ENCODE measurements at places on chromosomes 4 and X.

DNA sequence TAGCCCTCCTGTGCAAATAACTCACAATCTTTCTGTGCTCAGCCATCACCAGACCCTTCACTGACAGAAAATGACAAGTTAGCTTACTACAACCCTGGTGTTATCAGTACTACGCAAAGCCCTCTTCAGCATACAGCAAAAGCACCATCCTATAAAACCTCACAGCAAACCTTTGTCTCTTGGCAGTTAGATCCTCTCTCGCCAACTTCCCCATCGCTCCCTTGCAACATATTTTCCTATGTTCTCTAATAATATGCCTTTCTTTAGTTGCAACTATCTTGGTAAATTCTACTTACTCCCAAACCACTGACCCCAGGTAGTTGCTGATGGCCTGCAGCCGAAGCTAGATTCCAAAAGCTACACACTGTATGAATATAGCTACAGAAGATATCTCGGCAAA lies 856.9 kb upstream of the FRG1 start:
- no peak for DNase-seq

GRCh38 chr4:170623899-170624298 lies 534.1 kb upstream of the AADAT start:
- DNase-seq: no peak

DNA sequence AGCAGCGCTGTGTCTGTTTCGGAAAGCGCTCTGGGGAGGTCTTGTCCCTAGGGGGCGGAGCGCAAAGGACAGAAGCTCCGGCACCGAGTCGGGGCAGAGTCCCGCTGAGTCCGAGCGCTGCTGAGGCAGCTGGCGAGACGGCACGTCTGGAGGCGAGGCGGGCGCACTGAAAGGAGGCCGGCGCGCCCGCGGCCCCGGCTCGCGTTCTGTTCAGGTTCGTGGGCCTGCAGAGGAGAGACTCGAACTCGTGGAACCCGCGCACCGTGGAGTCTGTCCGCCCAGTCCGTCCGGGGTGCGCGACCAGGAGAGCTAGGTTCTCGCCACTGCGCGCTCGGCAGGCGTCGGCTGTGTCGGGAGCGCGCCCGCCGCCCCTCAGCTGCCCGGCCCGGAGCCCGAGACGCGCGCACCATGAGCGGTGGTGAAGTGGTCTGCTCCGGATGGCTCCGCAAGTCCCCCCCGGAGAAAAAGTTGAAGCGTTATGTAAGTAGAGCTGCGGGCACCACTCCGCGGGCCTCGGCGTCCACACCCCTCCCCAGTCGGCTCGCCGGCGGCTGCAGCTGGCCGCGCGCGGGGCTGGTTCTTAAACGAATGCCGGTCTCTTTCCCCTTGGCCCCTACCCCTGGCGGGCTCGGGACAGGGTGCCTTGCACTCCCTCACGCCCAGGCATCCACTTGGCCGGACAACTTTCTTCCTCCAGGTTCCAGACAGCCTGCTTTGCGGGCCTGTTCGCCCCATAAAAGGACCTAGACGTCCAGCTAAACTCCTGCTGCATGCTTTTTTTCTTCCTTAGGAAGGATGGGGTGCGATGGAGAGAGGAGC lies at the start of gene GAB1:
GAB1 (plus strand) TSS at position 96 of the 819 bp plus-strand sequence; CDS start at position 409, 313 bp downstream.
- no peak for DNase-seq

DNA sequence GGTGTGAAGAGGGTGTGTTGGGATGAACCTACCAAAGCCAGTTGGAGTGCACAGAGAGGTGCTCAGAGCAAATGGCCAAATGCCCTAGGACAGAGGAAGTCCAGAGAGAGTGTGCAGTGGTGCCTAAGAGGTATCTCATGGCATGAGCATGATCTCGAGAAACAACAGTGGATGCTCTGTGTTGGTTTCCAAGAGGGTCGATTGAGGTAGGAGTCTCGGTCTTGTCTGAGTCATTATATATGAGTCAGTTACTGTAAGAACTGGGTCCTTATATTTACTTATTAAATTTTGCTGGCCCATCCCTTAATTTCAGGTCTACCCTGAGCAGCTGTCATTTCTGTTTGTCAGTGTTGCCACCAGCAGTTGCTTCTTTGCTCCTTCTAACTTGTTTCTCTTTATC lies 86.6 kb upstream of the TMEM150C start:
- DNase-seq: no peak

DNA sequence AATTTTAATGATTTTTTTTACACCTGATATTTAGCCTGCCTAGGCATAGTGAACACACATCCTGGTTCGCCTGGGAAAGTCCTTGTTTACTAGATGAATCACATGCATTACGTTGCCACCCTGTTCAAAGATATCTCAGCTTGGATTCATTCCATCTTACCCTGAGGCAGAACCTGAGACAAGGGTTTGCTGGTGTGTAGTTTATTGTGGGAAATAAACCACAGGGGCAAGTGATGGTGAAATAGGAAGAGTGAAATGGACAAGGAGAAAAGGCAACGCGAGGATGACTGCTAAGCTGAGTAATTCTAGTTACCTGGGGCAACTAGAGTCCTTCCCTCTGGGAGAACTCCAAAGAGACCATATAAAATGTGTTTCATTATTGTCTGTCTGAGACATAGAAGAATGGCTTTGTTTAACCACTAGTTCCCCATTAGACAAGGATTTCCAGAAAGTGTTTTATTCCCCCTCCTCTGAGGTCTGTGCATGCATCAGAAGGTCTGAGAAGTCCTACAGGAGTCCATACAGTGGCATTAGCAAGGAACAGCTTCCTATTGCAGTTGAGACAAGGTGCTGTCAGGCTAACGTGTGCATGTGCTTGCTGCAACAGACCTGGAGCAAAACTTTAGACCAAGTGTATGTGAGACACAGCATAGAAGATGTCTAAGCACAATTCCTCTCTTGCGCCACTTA lies 797.3 kb upstream of the FRG1 start:
- no peak for DNase-seq

- no peak for DNase-seq
These were observed 31.0 kb upstream of the PPARGC1A start for GRCh38 chr4:23920716-23921446.

DNA sequence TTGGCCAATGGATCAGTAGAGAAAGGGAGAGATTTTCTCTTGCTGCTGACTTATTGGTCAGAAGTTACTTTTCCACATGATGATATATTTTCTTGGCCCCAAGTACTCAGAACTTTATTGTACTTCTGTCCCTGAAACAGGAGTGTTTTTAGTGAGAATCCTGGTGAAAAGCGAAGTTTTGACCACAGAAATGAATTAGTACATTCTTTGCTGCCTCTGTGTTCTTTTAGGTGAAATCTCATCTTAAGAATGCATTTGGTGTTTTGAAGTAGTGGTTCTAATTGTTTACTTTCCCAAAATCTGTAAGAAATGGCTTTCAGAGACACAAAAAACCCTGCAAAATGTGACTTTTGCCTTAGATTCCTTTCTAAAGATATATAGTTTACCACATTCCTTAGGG lies 240.4 kb downstream of the FRMPD4 start:
- DNase-seq: no peak

GRCh38 chrX:23854122-23854521 lies 53.6 kb downstream of the APOO start:
- DNase-seq: no peak

DNA sequence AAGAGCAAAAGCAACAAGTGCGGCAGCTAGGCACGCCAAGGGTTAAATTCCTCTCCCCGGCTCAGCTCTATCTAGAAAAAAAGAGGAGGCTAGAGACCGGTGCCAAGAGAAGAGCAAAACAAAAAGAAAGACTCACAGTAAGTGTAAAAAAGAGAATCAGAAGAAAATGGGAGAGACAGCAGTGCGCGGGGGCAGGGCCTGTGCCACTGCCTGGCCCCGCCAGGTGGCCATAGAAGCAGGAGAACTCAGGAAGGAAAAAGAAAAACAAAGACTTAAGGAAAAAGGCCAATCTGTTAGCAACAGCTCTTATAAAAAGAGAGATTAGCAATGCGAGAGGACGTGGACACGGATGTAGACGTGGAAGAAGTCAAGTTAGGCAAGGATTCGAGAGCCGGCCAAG lies 3.2 kb downstream of the ACOX3 start:
- no peak for DNase-seq

GRCh38 chr4:48604527-48604926 lies 114.5 kb downstream of the ZAR1 start:
- no peak for DNase-seq

GRCh38 chr4:3437582-3437936 lies 4.2 kb upstream of the HGFAC start:
- DNase-seq: no peak

DNA sequence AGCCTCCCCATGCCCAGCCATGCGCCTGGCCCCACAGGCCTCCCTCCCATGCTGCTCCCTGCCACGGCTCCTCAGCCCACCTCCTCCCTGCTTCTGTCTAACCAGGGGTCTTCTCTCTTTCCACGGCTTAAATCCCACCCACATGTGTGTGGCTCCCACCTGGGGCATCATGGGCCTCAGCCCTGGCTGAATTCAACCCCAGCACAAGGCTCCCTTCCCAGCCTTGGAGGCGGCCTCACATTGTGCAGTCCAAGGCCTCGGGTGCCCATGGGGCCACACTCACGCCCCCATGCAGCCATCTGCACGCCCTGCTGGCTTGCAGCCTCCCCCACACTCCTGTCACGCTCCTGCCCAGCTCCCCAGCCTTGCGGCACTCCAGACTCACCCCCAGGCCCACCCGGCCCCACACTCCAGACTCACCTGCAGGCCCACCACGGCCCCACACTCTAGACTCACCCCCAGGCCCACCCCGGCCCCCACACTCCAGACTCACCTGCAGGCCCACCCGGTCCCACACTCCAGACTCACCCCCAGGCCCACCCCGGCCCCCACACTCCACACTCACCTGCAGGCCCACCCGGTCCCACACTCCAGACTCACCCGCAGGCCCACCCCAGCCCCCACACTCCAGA lies 27.0 kb downstream of the MAEA start:
- DNase-seq: no peak

DNA sequence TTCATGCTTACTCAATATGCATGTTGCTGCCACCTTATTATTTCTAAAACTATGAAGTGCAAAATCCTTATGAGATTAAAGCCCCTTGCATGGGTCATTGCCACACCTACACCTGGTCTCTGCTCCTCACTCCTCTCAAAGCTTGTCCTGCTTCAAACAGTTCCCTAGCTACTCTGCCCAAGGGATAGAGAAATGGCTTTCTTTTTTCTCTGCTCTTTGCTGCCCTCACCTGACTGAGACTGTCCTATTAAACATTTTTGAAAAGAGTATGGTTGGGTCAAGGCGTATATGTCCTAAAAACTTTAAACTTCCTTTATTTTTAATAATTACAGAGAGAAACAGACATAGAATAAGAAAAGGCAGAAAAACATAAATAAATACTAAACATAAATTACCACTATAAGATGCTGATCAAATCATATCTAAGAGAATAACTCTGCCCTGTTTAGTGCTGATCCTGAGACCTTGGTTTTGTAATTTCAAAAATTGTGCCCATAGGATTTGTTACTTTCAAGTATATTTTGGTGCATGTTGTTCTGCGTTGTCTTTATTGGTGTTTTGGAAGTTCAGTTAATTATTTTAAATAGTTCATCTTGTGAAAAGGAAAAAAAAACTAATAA lies 704.9 kb upstream of the PABPC4L start:
- no peak for DNase-seq

DNA sequence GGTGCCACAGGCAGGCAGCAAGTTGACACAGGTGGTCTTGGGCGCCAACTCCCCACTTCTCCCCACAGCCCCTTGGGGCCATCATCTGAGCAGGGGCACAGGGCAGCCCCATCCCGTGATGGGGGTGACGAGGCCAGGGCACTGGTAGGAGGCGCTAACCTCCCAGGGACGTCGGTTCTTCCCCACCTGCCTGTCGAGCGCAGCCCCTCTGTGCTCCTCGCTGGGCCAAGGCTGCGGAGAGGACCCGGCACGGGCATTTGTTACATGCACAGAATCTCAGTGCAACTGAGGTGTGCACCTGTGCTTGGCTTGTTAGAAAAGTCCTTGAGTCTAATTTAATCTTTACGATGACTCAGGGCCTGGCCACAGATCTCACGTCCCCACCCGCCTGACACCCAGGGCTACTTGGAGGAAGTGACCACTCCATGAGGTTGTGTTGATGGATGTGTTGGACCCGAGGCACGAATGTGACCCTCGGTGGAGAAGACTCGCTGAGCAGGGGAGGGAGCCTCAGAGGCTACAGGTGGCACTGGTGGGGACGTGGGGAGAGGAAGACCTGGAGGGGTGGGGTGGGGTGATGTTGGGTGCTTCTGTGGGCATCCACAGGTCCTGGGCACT lies 3.1 kb upstream of the SH3TC1 start:
- DNase-seq: no peak

- DNase-seq: no peak
These were observed 7.3 kb upstream of the MPC1L start for GRCh38 chrX:40615976-40616375.

DNA sequence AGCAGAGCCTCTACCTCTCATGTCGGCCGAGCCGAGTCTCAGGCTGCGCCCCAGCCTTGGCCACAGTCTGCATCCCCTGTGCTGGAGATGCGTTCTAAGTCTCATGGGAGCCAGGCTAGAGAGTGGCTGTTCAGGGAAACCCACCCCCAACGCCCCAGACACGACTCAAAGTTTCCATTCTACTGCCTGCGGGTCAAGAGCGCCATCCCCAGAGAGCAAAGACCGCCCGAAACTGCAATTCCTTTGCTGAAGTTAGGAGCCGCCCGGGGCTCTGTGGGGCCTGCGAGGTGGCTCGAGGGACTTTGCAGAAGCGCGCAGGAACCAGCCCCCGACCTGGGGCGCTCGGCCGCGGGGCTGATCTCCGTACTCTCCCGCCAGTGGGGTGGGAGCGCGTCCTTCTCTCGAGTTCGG lies 10.0 kb upstream of the ELF4 start:
- no peak for DNase-seq

Measured in activated CD8-positive, alpha-beta memory T cell treated with anti-CD3 and anti-CD28 coated beads for 1 hour (primary cell).